Right hindlimb (tissue), 1 donor: ENCODE measurements at places on chromosomes 5 and 9.

- no peak for DNase-seq
These were observed 40.1 kb downstream of the PRRT1B start for GRCh38 chr9:131585375-131585774.

DNA sequence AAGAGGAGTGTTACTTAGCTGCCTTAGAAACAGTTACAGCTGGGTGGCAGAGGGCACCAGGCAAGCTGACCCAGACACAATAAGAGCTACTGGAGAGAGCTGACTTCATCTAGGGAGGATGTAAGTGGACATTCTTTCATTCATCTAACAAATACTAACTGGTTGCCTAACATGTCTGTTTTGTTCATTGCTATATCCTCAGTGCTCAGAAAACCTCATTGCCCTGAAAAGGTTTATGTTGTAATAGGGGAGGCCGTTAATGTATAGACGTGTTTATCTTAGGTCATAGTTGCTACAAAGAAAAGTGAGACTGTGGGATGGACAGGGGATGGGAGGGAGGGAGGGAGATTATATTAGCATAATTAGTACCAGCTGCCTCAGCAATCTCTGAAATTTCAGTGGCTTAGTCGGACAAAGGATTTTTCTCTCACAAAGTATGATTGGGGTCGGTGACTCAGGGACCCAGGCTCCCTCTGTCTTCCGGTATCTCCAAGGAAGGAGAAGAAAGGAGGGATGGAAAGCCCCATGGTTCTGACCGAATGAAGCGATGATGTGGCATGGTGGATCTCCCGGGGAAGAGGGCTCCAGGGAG lies 2.6 kb upstream of the SNX18 start:
- no peak for DNase-seq

- DNase-seq = no peak
These were observed 21.9 kb upstream of the FOXE1 start for GRCh38 chr9:97830884-97831829.

- DNase-seq = peak; percentile 10
These were observed 81.1 kb downstream of the PHF2 start for GRCh38 chr9:93657331-93658111.

- DNase-seq = no peak
These were observed 433.6 kb downstream of the CSNK1G3 start for GRCh38 chr5:123945548-123945947.
